ENCODE measurements at places on chromosomes 4 and X. TPM values are rescaled to one million over a fixed set of nuclear protein-coding genes. Genes with fewer than 3 reads are reported as not detected.

EVC gene
- total RNA-seq: 4.6 TPM

- no peaks in the 10 kb centered on the region for H3K36me3 ChIP-seq
- no peaks in the 10 kb centered on the region for H3K4me1 ChIP-seq
- no peak overlapping the region for H3K27ac ChIP-seq
- DNase-seq: no peak
- no peak overlapping the region for H3K4me3 ChIP-seq
Observed at GRCh38 chr4:136557396-136557795, 974.9 kb downstream of the PCDH18 start.

DNA sequence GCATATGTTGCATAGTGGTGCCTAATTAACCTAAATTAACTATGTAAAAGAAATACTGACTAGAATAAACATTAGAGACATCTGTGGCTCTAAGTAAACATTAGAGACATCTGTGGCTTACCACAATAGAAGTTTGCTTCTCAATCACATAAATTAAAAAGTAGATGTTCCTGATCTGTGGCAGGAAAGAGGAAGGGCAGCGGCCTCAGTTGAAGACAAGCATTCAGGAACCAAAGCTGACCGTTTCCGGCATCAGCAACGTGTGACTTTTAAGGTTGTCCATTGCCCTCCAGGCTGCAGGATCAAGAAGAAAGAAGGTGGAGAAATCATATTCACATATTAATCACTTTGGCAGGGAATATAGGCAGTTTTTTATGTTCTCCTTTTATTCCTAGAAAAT is 336.3 kb upstream of the TRAM1L1 start:
- no peaks in the 10 kb centered on the region for H3K36me3 ChIP-seq
- no peaks in the 10 kb centered on the region for H3K4me1 ChIP-seq
- H3K27me3 ChIP-seq: no peaks in the 10 kb centered on the region

GRCh38 chr4:121648516-121648915 is 48.3 kb downstream of the ANXA5 start:
- H3K4me1 ChIP-seq: no peaks in the 10 kb centered on the region
- no peak overlapping the region for H3K4me3 ChIP-seq
- H3K27me3 ChIP-seq: peaks cover 3% of the 10 kb centered on the region
- H3K27ac ChIP-seq: no peak overlapping the region

DNA sequence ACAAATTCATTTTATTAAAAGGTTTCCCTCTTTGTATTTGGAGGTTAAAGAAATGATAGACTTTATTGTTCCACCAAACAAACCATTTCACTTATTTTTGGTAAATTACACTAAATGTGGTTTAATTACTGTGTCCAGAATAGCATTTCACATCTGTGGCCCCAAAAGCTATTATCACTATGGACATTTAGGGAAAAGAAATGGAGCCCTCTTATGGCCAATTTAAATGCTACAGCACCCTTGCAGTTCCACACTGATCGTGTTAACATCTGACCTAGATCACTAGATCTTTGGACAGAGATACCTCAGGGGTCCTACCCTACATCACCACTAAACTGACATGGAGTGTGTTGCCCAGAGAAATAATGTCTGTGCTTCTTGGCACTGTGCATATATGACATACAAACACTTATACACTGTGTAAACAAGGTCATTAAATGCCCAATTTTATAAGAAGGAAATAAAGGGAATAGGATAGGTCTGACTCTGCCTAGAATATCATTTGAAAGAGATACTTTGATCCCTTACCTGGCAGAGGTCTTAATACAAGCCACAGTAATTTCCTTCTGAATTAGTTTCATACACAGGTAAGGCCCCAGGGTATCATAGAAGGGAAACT is 163.9 kb downstream of the KDR start:
- H3K4me1 ChIP-seq: no peaks in the 10 kb centered on the region
- H3K27me3 ChIP-seq: no peaks in the 10 kb centered on the region
- H3K36me3 ChIP-seq: no peaks in the 10 kb centered on the region
- peak; percentile 19 for DNase-seq
- no peak overlapping the region for H3K27ac ChIP-seq

GRCh38 chr4:26819478-26820095 is 41.1 kb upstream of the STIM2 start:
- no peaks in the 10 kb centered on the region for H3K36me3 ChIP-seq
- no peaks in the 10 kb centered on the region for H3K27me3 ChIP-seq
- no peak overlapping the region for H3K27ac ChIP-seq
